ENCODE measurements at places on chromosomes 5 and 9. TPM values are rescaled to one million over a fixed set of nuclear protein-coding genes. Genes with fewer than 3 reads are reported as not detected.

Gene DMGDH
- 1.1 TPM for total RNA-seq

Gene PRDM9
- not detected for total RNA-seq

Gene ETF1
- 168 TPM for total RNA-seq

Gene SSNA1
- total RNA-seq: 87.3 TPM

Gene ADAMTSL1
- total RNA-seq: 0.90 TPM

DNA sequence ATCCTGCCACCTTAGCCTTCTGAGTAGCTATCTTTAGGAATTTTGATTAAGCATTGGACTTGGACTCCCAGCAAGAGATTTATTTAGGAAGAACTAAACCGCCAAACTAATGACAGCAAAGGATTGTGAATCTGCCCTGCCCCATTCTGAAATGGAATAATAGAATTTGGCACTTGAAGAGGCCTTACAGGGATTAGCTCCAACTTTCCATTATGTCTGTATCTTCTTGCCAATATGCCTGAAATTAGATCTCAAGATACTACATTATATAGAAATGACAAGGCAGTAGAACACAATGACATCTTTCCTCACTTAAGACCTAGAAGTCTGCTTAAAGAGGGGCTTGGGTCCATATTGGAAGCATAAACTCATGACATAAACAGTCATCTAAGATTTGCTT, 77.0 kb upstream of the DPYSL3 start:
- DNase-seq: no peak

GRCh38 chr9:132539096-132539495, 43.3 kb upstream of the BARHL1 start:
- no peak for DNase-seq

DNA sequence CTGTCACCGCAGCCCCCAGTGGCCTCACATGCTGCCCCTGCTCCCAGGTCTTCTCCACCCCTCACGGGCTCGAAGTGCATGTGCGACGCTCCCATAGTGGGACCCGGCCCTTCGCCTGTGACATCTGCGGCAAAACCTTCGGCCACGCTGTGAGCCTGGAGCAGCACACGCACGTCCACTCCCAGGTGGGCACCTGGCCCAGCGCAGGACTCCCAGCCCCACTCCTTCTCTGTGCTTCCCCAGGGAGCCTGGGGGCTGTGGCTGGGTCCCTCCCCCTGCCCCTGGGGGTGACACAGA, 10.5 kb downstream of the GFI1B start:
- no peak for DNase-seq

DNA sequence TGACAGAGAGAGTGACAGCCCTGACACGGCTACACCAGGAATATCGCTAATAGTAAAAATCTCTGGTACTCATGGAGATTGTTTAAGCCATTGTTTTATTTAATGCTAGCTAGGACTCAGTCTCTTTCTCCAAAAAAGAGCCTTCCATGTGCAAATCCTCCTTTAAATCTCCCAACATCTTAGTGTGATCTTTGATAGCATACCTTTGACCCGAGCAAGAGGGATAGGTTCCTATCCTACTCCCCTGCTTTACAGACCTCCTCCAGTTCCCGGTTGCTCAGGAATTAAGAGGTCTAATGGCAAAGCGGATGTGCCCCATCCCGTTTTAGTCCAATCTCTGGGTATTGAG, 663 bp upstream of the FRMD3 start:
- DNase-seq: no peak

DNA sequence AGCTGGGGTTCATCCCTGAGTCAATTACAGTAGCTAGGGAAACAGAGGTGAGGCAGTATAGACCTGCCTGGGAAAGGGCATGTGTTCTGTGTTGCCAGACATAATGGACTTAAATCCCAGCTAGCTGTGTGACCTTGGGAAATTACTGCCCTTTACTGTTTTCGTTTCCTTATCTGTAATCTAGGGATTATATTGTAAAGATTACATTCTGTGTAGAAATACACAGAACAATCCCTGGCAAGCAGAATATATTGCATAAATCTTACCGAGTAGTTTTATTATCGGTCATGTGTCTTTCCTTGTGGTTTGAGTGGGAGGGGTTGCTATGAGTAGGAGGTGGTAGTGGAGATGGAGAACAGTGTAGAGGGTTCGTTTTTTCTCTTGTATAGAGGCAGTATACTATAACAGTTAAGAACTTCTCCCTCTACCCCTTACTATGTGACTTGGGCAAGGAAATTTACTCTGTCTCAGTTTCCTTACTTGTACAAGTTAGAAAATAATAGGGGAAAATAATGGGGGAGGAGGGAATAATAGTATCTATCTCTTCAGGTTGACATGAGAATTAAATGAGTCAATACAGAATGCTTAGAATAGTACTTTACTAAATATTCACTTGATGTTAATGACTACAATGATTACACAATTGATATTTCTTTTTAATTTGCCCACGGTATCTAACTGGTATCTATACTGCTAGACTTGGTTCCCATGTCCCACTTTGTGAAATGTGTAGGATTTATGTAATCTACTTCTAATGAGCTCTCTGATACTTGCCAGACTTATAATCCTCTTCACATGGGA, 7.1 kb upstream of the DMXL1 start:
- DNase-seq: no peak

GRCh38 chr5:69024241-69024651, 69.6 kb upstream of the SLC30A5 start:
- DNase-seq: peak; percentile 51

DNA sequence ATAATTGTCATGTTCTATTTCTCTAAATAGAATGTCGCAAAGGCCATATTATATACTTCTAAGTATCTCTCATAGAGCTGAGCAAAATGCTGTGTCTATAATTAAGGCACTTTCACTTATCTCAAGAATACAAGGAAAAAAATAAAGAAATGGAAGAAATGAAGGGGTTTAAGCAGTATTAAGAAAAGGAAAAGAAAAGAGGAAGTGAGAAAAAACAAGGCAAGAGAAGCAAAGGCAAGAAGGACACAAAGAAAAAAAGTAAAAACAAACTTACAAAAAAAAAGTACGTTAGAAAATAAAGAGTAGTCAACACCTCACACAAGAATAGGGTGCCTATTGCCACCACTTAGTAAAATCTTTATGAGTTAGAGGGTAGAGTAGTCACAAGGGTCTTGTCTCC, 506.2 kb downstream of the GABRG2 start:
- DNase-seq: no peak

DNA sequence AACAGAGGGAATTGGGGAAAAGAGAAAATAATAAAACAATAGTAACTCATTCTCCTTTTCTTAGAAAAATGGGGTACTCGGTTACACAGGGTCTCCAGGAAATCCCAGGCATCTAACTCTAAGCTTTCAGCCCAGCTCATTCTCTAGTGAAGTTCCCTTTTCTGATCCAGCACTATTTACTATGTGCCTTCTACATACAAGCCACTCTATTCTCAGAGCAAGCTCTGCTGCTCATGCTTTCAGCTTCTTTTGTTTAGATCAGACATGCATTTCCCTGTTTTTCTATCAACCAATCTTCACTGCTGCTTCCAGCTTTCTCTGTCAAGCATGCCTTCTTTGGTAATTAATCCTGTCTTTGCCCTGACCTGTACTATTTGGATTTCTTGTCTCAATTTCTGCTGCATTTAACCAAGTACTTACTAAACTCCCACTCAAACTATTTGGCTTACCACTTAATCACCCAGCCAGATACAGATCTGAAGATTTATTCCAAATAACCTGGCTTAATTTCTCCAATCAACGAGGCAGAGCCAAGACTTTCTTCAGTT, 25.3 kb downstream of the OSMR start:
- DNase-seq: no peak

DNA sequence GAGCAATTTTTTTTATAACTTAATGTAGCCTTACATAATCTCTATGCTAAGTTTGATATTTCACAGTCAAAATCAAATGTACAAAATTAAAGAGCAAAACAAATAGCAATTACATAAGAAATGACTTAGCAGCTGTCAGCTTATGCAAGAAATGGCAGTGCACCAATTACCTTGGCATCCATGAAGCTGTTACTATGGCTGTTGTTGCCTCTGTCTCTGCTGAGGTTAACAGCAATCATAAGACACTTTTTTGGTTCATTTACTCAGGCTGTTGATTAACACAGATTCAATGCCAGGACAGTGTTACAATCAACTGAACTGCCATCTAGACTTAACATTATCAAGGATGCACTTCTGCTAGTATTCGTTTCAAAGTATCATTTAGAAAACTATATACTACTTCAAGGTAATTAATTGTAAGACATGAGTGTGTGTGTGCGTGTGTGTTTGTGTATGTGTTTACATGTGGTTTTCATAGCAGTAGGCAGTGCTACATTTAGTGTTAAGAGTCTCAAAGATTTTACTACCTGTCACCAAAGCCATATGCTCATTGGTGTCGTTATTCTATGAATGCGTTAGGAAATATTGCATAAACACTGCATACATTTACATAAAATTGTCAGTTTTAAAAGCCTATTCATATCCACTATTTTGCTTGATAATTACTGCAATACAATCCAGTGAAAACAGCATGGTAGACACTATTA, 1084.2 kb upstream of the COX7C start:
- no peak for DNase-seq

DNA sequence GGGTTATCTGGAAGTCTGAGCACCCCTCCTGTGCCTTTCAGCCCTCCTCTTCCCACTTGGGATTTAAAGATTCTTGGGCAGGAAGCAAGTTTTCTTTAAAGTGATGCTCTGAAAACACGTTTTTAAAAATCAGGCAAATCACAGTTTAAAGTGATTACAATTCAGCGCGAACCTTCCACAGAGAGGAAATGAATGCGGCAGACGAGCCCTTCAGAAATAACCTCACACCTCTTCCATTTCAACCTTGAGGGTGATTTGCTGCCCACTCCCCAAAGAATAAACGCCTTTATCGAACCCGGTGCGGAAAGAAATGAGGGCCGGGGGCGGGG, 2.3 kb upstream of the EFNA5 start:
- no peak for DNase-seq

GRCh38 chr5:158852622-158853021, 247.1 kb downstream of the EBF1 start:
- no peak for DNase-seq

DNA sequence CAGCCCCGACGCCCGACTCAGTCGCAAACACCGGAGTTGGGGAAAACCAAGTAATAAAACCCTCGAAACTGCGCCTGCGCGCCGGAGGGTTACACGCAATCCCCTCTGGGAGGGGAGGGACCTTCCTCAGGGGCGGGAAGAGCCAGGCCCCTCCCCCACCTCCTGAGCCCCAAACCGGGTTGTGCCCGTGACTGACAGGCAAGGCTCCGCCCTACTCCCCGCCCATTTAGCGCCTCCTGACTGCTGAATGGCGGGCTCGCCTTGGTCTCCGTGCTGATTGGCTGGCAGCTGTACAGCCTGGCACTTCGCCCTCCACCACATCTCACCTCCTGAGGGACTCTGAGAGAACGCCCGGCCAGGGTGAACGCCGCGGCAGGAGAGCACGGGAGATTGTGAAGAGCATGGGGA, at the start of gene PRDM9:
Gene PRDM9 (plus strand): TSS at position 332 of the 408 bp plus-strand sequence. CDS start 1,425 bp downstream, outside the sequence.
- DNase-seq: peak; percentile 10
